ENCODE measurements at places on chromosomes 13 and 19.
A peak's percentile ranks its signal among the peaks of the same experiment; 100 is the strongest.

- peak; percentile 73 for DNase-seq
These were observed 5.5 kb downstream of the IER2 start for GRCh38 chr19:13155472-13156359.

GRCh38 chr19:280541-281009 lies 10.6 kb downstream of the PLPP2 start:
- DNase-seq = no peak

DNA sequence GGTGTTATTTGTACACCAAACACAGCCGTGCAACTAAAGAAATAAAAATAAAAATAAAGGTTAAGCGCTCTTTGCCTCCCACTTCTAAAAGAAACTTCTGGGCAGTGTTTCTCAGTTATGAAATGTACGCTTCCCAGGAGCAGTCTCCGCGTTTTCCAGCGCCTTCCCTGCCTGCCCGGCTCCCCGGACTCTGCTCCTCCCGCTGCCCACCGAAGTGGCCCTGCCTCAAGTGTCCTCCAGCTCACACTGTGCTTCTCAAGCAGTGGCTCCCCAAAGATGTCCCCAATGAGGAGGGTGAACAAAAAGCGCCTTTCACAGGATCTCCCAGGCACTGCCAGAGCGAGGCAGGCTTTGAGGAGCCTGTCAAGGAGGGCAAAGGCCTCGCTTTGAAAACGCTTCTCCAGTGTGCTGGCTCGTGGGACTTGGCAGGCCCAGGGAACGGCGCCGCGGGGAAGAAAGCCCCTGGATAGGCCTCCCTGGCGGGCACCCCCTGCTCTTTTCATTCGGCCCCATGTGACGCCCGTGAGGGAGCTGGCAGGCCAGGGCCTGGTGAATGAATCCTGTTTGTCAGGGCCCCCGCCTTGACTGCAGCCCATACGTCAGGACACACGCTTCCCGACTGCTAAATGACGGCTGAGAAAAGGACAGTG lies 187.1 kb downstream of the FOXO1 start:
- DNase-seq = no peak

- no peak for DNase-seq
These were observed 152.4 kb upstream of the ATXN8OS start for GRCh38 chr13:69955271-69955670.

DNA sequence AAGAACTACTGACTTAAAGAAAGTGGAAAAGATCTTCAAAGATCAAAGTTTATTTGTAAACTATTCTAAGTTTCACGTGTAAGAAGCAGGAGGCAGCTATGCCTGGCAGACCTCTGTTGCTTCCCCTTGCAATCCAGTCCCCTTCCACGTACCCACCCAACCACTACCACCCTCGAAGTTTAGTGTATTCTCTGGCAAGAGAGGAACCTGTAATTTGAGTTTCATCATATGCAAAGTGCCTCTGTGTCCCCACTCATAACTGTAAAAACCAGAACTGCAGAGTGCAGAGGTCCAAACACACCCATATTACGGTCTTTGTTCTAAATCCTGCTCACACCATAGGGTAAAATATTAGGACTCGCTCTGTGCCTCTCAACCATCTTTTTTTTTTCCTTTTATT lies 75.8 kb upstream of the FRY start:
- no peak for DNase-seq

- DNase-seq = no peak
These were observed 9.9 kb upstream of the CEACAM20 start for GRCh38 chr19:44539236-44539826.

DNA sequence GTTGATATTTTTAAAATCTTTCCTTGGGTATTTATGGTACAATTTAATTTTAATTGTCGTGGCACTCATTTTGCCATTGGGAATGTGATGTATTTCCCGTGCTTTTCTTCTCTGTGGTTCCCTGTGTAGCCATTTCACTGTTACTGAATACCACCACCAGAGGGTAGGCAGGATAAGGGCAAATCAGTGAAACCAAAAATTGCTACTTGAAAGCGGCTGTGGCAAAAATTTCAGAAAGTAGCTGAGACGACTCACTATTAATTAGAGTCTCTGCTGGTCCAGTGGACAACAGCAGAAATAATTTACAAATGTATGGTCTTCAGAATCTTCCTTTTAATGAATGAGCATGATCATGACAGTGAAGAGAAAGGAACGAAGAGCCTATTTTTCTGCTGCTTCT lies 34.4 kb upstream of the MIR17HG start:
- no peak for DNase-seq

DNA sequence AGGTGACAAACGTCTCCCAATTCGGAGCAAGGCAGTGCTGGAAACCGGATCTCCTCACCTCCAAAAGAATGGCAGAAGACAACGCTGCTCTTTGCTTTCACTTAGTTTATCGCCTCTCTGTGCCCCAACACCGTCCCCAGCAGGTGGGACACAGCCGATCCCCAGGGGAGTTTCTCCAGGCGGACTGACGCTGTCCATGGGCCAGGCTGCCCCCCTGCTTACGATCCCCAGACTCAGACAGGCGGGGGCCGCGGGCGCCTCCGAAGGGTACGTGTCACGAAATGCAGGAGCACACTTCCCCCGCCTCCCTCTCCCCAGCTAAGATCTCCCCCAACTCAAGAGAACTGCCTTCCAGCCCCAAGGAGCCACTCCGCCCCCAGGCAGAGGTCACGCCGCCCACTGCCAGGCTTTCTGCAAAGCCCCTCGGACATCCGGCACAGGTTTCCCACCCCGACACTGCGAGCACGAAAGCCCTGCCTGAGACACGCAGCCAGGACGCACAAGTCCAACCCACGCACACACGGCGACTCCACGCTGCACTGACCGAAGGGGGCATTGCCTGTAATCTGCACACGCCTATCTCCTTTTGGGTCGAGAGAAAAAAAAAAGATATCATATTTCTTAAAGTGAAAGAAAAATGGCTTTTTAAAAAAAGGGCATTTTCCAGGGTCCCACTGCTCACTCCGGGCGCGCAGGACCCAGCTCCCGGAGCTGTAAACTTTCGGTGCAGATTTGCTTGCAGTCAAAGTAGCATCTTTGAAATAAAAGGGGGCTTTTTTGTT lies 2.0 kb downstream of the SPRY2 start:
- DNase-seq = peak; percentile 19

DNA sequence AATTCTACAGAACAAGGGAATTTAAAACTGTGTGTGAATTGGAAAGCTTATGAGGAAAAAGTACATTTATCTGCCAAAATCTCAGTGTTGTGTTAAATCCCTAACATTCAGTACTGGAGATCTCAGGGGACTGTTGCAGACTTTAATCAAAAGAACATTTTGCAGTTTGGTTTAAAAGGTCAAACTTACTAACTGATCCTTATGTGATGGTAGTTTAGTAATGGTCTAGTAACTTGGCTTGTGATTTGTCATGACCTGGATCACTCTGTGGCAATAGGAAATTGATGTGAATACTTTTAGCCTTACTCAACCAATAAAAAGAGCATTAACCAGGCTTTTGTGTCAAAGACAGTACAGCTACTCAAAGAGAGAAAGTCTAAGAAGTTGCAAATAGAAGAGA lies 862.1 kb upstream of the MIR17HG start:
- no peak for DNase-seq

GRCh38 chr19:38718747-38719543 lies 25.3 kb downstream of the CAPN12 start:
- DNase-seq = no peak

DNA sequence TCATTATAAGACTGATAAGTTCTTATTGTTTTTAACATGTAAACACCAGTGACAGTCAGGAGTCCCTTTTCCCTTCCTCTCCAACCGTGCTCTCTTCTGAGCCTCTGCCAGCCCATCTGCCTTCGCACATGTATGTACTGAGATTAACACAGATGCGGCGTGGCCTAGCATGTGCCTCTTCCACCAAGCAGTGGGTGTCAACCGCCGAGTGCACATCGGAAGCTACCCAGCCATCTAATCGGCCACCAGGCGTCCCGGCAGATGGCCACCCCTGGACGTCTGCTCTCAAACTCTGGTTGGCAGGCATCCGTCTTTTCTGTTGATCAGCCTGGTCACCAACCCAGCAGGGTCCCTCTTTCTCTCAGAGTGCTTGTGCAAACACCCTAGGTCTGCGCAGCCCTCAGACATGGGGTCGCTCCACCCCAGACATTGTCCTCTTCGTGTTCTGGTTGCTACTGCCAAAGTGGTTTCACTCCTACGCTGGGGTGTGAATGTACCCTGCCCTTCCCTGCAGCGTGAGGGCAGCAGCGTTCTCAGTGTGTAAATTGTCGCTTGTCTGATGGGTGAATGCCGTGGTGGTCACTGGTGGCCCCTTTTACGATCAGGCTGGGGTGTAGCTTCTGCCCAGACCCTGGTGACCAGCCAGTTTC lies 57.7 kb upstream of the LDLR start:
- DNase-seq = no peak

DNA sequence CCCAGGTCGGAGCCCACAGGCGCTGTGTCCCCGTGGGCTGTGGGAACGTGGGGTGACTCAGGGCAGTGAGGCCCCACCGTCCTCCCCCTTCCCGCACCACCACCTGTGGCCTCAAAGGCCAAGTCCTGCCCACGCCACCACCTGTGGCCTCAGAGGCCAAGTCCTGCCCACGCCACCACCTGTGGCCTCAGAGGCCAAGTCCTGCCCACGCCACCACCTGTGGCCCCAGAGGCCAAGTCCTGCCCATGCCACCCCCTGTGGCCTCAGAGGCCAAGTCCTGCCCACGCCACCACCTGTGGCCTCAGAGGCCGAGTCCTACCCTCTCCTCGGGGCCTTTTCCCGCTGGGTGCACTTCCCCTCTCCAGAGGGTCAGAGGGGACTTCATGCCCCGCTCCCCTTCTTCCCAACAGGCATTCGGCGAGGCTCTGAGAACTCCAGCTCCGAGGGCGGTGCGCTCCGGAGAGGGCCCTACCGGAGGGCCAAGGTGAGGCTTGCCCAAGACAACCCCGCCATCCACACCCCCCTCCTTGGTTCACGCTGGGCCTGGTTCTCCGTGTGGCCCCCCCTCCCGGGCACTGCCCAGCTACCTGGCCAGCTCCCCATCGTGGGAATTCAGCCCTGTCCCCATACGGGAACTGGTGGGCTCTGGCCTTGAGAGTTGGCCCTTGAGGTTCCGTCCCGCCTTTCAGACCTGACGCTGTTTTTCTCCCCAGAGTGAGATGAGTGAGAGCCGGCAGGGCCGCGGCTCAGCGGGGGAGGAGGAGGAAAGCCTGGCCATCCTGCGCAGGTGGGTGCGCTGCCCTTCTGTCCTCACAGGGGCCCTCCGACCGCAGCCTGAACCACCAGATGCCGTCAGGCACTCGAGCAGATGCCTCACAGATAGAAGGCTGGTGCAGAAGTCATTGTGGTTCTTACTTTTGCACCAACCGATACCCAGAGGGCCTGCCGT lies 27.4 kb upstream of the F7 start:
- no peak for DNase-seq

- no peak for DNase-seq
These were observed 24.5 kb downstream of the RDH8 start for GRCh38 chr19:10037809-10038208.

GRCh38 chr13:20499986-20500385 lies 25.7 kb downstream of the CRYL1 start:
- no peak for DNase-seq

GRCh38 chr13:81562598-81562997 lies 1221.7 kb upstream of the SPRY2 start:
- no peak for DNase-seq

- DNase-seq = peak; percentile 34
These were observed 3.5 kb downstream of the SSBP4 start for GRCh38 chr19:18422530-18423191.

GRCh38 chr13:110134801-110135200 lies 172.2 kb downstream of the COL4A1 start:
- DNase-seq = no peak

GRCh38 chr13:67619995-67620380 lies 389.9 kb upstream of the PCDH9 start:
- DNase-seq = no peak

DNA sequence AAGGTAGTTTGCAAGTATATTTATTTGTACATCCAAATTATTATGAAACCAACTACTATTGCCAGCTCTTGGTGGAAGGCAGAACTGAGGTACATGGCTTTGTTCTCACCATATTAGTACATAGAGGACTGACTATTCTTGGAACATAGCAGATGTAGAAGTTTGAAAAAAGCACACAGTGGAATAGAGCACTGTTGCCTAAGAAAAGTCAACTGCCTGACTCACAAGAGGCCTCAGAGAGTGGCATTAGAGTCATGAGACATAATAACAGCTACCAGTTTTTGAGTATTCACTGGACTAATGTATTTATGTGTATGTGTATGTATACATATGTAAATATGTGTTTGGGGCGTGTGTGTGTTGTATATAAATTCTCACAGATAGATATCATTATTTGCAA lies 8.3 kb upstream of the PCDH20 start:
- DNase-seq = no peak

DNA sequence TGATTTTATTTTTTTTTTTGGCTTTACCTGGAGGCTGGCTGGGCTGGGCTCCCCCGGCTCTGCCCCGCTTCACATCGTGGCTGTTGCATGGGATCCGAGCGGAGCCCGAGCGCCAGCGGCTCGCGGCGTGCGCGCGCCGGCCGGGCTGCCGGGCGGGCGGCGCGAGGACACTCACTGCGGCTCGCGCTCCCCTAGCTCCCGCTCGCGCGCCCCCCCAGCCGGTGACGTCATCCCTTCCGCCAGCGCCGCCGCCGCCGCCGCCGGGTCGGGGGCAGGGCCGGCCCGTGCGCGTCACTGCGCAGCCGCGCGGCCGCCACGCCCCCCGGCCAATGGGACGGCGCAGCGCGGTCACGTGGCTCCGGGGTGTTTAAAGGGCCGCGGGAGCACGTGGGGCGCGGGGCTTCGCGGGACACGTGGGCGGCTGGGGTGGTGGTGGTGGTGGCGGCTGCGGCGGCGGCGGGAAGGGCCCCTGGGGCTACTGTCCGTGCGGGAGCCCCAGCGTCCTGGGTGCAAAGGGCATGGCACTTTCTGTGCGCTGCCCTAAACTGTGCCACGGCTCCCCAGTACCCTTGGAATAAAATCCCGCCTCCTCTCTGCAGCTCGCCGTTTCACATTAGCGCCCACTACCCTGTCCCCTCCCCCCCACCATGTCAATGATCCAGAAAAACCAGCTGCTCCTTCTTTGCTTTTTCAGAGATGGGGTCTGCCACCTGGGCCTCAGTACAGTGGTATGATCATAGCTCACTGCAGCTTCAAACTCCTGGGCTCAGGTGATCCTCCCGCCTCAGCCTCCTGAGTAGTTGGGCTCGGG lies at the start of gene PTPRS:
Gene PTPRS, minus strand, starts transcription at position 176 of the 811 bp plus-strand sequence. CDS start 54,672 bp downstream, outside the sequence.
- DNase-seq = peak; percentile 78

- DNase-seq = no peak
These were observed 125.9 kb downstream of the COG6 start for GRCh38 chr13:39781381-39781780.

GRCh38 chr13:46102255-46102605 lies 2.6 kb downstream of the CPB2 start:
- DNase-seq = no peak
